NCI-H774 (cell line): ENCODE measurements at places on chromosomes 7 and 10.
A peak's percentile ranks its signal among the peaks of the same experiment; 100 is the strongest.

- DNase-seq, result no peak
Measured at GRCh38 chr7:13724977-13725566, 264.4 kb downstream of the ETV1 start.

GRCh38 chr7:94289071-94289470, 105.6 kb upstream of the COL1A2 start:
- peak; percentile 73 for DNase-seq

- no peak for DNase-seq
Measured at GRCh38 chr7:81460250-81461045, 309.4 kb downstream of the HGF start.

DNA sequence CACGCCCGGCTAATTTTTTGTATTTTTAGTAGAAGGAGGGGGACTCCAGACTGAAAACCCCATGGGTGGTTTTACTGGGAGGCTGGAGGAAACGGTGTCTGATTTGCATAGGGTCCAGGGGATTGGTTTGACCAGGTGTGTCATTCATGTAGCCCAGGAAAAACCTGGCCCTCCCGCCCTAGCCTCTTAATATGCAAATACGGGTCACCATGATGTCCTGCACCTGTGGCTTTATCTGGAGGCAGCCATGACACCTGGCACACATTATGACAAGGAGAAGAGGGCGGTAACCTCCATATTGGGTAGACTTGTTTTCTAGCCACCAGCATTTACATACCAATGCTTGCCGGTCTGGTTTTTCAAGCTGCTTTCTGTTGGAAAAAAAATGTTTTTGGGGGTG, 68.0 kb downstream of the TRIL start:
- DNase-seq, result no peak

DNA sequence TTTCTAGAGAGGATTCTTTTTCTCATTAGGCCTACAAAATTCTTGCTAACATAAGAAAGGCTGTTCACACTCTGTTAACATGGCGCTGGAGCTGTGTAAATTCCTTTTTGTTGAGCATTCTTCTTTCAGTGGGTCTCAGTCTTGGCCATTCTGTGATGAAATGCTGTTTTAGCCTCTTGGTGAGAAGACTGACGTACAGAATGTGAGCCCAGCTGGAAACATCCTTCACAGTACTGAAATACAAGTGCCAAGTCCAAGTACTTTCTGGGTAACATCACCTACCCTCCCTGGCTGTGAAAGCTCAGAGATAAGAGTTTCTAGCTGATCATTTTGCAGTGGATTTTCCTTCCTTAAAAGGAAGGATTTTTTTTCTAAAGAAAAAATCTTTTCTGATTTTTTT, 231.8 kb downstream of the AHR start:
- DNase-seq, result no peak

- DNase-seq, result no peak
Measured at GRCh38 chr10:124860426-124860825, 58.8 kb downstream of the ABRAXAS2 start.

GRCh38 chr7:87218796-87219544, 562 bp downstream of the TMEM243 start:
- no peak for DNase-seq

DNA sequence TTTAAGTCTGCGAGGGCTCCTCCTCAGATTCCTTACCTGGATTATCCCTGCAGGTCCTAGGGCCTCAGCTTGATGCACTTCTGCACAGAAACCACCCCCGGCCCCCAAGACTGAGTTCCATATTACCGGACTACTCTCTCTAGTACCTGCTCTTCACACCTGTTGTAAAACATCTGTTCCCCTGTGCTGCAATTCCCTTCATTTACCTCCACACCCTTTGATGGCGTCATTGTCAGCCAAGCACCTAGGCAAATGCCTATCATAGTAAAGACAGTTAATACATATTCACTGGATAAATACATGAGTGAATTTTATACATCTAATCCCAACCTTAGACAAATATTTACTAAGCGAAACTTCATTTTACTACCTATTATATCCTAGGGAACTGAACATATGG, 275.5 kb downstream of the PLXDC2 start:
- DNase-seq, result no peak

DNA sequence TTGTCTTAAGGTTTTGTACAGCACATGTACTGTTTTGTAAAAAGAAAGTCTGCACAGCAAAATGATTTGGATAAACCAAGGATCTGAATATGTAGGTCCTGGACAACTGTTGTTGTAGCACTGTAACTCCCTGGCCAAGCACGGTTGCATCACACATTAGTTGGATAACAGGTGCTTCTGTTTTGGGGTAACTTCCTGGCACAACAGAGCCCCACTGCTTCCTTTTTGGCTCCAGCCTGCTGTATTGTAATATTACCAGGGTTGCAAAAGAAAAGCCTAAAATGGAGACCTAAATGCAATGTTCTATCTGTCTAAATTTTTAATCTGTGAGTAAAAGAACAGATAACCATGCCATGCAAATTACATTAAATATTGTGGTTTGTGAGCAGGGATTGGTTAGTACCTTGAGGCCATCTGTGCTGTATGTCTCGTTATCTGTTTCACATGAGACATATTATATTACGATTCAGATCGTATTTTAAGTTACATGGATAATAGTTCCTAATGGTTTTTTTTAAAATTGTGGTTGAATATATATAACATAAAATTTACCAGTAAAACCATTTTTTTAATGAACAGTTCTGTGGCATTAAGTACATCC, 27.5 kb upstream of the WAC start:
- DNase-seq, result no peak

- DNase-seq, result no peak
Measured at GRCh38 chr10:11689945-11690736, 52.0 kb upstream of the ECHDC3 start.

DNA sequence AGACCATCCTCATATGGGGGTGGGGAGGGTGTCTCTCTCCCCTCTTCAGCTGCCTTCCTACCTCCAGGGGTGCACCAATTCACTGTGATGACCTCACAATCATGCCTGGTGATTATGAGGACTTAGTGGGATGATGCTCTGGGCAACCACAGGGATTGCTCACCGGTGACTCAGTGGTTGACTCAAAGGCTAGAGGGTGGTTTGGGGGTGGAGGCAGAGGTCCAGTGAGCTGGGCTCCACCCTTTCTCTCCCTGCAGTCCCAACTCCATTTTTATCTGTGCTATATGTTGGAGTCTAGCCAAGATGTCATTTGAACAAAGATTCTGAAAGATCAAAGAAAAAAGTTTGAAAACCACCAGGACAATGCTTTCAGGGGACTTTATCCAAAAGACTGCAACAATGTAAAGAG, 286.9 kb downstream of the KCNMA1 start:
- DNase-seq, result no peak

DNA sequence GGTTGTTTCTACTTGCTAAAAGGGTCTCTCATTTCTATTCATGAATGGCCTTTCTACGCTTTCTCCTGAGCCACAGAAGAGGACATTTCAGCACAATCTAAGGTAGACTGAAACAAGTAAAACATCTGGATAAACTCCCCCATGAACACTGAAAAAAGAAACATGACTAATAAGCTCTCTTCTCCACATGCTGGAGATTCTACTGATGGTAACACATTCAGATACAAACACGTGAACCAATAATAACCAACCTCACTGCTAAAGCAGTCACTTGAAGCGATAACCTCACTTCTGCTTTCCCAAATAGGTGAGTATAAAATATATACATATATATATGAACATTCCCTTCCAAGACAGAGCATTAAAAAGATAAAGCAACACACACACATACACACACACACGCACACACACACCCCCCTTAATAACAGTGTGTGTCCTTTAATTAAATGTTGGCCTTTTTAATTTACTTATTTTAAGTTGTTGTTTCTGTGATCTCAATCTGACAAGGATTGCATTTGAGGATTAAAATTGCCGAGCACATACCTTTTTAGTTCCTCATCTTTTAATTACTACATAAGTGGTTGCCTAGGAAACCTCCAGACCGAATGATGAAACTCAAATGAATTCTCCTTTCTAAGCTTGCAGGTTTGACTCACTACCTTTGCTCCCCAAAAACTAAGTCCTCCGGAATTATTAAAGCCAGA, 292.4 kb upstream of the KLF14 start:
- no peak for DNase-seq

- no peak for DNase-seq
Measured at GRCh38 chr10:70404787-70405036, 767 bp downstream of the EIF4EBP2 start.

GRCh38 chr7:67453580-67454380, 457.1 kb downstream of the TYW1 start:
- peak; percentile 3 for DNase-seq

- DNase-seq, result peak; percentile 65
Measured at GRCh38 chr10:73529089-73529832, 33.4 kb upstream of the PPP3CB start.

DNA sequence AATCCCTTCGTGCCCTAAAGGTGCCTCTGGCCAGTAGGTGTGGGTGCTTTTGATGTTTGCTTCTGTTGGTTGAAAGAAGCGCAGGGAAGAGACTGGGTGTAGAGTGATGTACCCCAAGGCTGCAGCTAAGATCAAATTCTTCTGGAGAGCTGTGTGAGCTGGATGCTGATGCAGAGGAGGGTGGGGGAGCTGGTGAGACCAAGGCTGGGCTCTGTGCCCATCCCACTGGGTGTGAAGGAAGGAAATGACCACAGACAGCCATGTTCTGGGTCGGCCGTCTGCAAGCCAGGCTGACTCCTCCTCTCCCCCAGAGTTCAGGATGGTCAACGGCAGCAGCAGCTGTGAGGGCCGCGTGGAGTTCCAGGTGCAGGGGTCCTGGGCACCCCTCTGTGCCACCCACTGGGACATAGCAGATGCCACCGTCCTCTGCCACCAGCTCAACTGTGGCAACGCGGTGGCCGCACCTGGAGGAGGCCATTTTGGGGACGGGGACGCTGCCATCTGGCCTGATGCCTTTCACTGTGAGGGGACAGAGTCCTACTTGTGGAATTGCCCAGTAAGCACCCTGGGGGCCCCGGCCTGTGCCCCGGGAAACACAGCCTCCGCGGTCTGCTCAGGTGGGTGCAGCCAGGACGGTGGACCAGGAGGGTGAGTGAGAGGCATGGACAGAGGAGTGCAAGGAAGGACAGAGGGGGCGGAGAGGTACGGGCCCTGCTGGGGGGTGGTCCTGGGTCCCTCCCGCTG, 5.1 kb downstream of the SCART1 start:
- DNase-seq, result no peak

GRCh38 chr7:95430864-95431263, 4.0 kb downstream of the PON2 start:
- no peak for DNase-seq

GRCh38 chr7:81908220-81908619, 138.4 kb upstream of the HGF start:
- no peak for DNase-seq

DNA sequence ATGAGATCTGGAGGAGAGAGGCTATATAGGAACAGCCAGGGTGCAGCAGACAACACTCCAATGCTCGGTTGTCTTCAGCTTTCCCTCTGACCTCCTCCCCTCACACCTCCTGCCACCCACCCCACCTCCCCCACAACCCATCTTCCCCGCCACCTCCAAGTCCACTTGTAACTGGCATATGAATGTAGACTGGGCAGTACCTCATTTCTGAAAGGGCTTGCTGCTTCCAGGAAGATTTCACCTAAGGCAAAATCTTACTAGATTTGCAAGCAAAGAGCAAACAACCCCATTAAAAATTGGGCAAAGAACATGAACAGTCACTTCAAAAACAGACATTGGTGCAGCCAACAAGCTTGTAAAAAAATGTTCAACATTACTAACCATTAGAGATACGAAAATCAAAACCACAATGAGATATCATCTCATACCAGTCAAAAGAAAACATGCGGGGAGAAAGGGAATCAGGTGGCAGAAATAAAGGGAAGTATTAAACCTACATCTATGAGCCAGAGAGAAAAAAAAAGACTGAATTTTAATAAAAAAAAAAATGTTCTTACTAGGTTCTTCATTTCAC, 164.6 kb upstream of the C1GALT1 start:
- DNase-seq, result no peak

DNA sequence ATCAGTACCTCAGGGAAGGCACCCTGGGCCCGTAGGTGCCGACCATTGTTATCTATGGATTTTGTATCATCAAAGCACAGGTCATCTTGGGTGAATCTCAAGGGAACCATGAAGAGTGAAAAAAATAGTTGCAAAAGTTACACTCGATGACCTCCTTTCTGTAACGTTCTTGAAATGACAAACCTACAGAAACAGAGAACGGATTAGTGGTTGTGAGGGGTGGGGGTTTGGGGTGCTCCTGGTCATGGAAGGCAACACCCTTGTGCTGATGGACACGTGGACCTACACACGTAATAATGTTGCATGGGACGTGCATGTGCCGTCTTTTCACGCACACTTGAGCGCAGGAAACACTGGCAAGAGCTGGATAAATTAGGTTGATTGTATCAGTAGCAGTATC, 655.9 kb downstream of the SDK1 start:
- DNase-seq, result no peak

GRCh38 chr7:2637066-2637471, 5.3 kb downstream of the TTYH3 start:
- no peak for DNase-seq

DNA sequence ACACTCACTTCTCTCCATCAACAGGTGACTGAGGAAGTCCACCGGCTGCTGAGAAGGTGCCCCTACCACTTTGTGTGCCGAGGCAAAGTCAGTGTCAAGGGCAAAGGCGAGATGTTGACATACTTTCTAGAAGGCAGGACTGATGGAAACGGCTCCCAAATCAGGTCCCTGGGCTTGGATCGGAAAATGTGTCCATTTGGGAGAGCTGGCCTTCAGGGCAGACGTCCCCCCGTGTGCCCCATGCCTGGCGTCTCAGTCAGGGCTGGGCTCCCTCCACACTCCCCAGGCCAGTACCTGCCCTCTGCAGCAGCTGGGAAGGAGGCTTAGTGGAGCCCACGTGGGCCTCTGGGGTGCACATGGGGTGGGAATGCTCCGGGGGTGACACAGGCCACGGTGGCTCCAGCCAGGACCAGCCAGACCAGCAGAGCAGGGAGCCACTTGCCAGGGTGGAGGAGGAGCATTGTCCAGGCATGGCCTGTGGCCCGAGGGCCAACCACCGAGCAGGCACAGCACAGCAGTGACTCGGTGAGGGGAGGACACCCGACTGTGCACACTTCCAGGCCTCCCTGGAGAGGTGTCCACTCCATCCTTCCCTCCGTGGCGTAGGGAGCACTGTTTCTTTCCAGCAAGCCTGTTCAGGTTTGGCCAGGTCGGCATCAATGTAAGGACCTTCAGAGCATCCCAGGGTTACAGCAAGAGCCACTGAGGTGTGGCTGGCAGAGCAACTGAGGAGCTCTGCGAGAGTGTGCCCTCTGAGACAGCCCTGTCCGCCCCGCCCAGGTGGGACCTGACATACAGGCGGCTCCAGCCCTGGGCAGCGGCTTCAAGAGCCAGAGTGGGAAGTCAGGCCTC, 139.7 kb downstream of the ADCY1 start:
- no peak for DNase-seq

DNA sequence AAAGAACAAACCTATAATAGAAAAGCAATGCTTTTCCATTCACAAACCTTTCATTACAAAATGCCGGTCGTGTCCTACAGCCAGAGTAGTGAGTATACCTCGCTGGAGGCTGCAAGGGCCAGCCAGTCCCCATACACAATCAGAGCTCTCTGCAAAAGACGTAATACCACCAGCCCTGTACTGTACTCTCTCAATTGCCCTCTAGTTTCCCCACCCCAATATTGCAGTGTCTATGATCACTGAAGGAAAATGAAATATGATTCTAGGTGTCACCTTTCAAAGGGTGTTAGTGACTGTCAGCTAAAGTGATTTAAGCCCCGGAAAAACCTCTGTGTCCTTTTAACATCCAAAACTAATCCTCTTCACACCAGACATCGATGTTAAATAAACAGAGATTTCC, 24.8 kb downstream of the PLXNA4 start:
- no peak for DNase-seq
